Naive thymus-derived CD4-positive, alpha-beta T cell (primary cell): ENCODE measurements at places on chromosomes 1 and 21. TPM values are rescaled to one million over a fixed set of nuclear protein-coding genes. Genes with fewer than 3 reads are reported as not detected.

The NTMT2 gene
- polyA plus RNA-seq = not detected

The BLACAT1 gene
- polyA plus RNA-seq = not detected

The AIRE gene
- not detected for polyA plus RNA-seq

The OR6K2 gene
- polyA plus RNA-seq = not detected

The UHMK1 gene
- 36.7 TPM for polyA plus RNA-seq

The IGSF3 gene
- 0.04 TPM for polyA plus RNA-seq

The NUP210L gene
- not detected for polyA plus RNA-seq

The CASQ2 gene
- polyA plus RNA-seq = not detected

The CD53 gene
- polyA plus RNA-seq = 675 TPM

The HMGCS2 gene
- not detected for polyA plus RNA-seq

The PLPPR5 gene
- not detected for polyA plus RNA-seq

The SLC1A7 gene
- polyA plus RNA-seq = not detected

The ANGEL2 gene
- polyA plus RNA-seq = 22.2 TPM

The OR2L8 gene
- polyA plus RNA-seq = not detected

The DIRAS3 gene
- not detected for polyA plus RNA-seq

The TMIGD3 gene
- not detected for polyA plus RNA-seq

The TFF1 gene
- not detected for polyA plus RNA-seq

The NIBAN1 gene
- 0.20 TPM for polyA plus RNA-seq

The CD48 gene
- 223 TPM for polyA plus RNA-seq

The RAB3B gene
- not detected for polyA plus RNA-seq

The ANGPTL1 gene
- polyA plus RNA-seq = not detected

The FMO5 gene
- polyA plus RNA-seq = 0.79 TPM

The FAM43B gene
- polyA plus RNA-seq = not detected

The USP33 gene
- polyA plus RNA-seq = 42.0 TPM

The CYP4A11 gene
- not detected for polyA plus RNA-seq

The PRAMEF11 gene
- polyA plus RNA-seq = not detected

The S100B gene
- polyA plus RNA-seq = 1.1 TPM

The ENAH gene
- not detected for polyA plus RNA-seq

The KRTAP7-1 gene
- not detected for polyA plus RNA-seq
